Activated CD8-positive, alpha-beta memory T cell treated with anti-CD3 and anti-CD28 coated beads for 24 hours (primary cell): ENCODE measurements at places on chromosomes 6 and 20.

GRCh38 chr20:21219686-21220085 lies 83.4 kb upstream of the XRN2 start:
- no peak for DNase-seq

DNA sequence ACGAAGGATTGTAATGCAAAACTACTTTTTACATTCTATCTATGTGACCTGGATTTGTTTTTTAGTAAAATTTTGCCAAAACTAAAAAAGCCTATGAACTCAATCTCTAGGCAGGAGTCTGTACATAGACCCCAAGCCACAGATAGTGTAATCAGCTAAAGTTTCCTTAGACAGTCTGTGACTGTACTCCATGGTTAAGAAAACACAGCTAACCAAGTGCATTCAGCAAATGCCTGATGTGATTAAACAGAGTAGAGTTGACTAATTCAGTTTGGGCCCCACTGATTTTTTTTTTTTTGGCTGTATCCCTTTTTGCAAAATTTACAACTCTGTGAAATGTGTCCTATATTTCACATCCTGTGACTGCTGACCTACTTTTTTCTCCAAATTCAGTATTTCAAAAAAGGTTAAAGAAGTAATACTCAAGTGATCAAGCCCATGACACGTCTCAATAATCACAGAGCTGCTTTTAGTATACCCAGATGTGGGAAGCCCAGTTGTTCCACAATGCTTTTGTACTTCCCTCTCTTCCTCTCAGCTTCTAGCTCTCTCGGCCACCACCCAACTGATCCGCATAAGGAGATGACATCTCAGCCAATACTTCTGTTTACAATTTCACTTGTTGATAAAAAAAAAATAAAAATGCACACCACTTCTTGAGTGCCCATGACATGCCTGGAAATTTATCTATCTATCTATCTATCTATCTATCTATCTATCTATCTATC lies 108.8 kb upstream of the TBX18 start:
- DNase-seq, result no peak

DNA sequence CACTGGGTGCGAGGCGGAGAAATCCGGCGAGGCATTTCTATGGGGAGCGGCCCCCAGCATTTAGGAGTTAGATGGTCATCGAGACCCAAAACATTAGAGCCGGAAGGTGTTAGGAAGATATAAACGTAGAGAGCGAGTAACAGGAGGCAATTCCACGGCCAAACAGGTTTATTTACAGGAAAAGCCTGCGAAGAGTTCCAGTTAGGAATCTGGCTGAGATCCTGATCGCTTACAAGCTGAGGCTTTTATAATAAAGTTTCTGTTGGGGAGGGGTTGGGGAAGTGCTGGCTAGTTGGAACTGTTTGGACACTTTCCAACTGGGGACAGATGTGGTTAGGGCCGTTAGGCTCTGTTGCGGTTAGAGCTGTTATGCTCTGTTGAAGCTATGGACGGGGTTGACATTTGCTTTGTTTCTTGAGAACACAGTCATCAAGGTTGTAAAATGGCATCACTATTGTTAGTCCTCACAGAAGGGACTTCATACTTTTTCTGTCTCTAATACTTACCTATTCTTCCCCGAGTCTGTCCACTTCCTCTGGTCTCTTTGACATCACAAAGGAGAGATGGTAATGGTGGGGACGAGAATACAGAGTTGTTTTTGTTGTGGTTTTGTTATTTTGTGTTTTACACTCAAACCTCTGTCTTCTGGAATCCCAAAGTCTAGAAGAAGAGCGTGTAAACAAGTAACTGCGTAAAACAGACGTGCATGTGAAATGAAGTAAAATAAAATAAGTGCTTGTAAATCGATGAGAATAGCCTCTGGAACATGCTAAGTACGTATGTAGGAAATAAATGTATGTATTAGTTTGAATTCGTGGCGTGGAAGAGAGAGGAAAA lies 554 bp upstream of the ZSCAN31 start:
- DNase-seq, result peak; percentile 60

GRCh38 chr20:47456952-47457724 lies 44.5 kb upstream of the NCOA3 start:
- DNase-seq, result no peak

DNA sequence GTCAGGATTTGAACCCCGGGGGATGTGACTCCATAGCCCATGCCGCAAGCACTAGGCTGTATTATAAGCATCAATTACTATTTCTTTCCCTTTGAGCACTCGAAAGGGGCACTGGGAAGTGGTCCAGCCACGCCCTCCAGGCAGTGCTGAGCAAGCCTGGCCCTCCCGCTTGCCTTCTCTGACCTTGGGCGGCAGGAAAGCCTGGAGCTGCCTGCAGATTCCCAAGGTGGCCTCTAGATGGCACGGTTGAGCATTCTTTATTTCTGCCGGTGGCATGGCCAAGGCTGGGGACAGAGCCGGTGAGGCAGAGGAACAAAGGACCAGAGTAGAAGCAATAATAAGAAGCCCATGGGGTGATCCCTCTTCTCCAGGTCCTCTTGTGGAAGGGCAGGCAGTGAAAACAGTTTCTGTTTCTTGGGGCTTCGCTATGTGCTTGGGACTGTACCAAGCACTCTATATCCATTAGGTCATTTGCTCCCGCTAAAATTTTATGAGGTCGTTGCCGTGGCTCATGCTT lies 32.0 kb downstream of the ARHGAP40 start:
- DNase-seq, result peak; percentile 84

GRCh38 chr6:68473433-68474210 lies 161.5 kb upstream of the ADGRB3 start:
- no peak for DNase-seq

- DNase-seq, result no peak
These were observed 110.9 kb downstream of the EYA4 start for GRCh38 chr6:133352046-133352445.

DNA sequence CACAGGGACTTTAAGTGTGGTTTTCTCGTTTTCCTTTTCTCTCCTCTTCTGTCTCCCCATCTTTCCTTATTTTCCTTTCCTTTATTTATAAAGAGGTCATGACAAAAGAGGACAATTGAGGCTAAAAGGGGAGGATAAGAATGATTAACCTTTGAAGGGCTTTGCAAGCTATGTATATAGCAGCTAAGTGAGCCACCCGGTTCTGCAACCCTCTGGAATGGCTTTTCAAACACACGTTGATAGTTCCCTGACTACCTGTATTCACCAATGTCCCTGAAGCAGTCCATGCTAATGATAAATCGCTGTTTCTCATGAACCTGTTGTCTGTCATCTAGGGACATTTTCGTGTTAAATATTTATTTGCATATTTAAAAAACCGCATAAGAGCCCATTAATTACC lies 124.4 kb upstream of the RALGAPA2 start:
- no peak for DNase-seq

DNA sequence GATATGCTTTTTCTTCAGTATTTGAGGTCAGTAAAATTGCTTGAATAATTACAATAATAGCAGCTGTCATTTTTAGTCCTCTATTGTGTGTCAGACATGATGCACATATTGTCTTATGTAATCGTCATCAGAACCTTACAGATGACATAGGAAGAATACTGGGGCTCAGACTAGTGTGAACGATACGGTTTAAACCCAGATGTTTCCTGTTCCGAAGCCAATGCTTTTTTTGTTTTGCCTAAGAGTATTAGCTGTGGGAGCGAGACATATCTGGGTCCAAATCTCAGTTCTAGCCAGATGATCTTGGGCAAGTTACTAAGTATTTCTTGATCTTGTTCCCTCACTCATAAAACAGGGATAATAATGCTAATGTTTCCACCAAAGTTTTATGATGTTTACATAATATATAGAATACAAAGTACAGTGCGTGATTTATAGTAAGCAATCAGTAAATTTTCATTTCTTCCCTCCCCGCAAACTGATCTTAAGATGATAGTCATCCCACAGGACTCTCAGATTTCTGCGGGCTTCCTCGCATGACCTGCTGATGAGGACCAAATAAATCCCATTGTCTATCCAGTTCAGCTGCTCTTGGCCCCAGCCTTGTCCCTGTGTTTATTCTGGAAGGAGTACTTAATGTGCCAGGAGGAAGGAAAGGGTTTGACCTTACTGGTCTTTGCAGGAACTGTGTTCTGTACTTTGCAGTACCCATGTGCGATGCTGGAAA lies 98.2 kb downstream of the CAP2 start:
- DNase-seq, result no peak

GRCh38 chr6:11323666-11324452 lies 91.4 kb upstream of the NEDD9 start:
- DNase-seq, result no peak

DNA sequence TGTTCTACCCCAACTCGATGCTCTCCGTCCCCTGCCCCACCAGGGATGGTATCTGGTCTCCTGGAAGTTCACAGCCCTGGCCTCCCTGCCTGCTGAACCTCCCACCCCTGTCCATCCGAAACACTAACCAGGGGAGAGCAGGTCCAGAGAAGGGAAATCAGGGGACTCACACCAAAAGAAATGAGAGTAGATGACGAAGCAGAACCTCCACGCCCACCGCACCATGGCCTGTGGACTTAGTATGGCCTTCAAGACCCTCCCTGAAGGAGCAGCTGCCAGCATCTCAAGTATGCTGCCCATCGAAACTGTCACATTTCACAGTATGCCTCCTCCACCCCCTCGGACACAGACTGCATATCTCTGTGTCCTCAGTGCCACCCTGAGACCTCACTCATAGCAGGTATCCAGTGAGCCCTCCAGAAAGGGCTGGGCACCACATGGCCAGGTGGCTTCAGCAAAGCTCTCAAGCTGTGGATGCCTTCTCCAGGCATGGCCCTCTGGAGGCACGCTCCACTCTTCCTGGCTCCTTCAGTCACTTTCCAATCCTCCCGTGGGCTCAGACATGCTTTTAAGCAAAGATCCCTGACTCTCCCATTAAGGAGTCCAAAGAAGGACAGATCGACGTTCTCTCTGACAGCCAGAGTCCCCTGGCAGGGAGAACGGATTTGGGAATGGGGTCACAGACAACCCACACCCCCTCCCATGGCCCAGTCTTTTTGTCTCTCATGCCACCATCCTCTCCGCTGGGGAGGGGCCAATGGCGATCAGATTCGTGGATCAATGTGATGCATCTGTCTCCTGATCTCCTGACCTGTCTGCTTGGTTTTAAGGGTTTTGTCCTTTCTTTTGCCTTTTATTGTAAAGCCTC lies 158.4 kb downstream of the ANKRD60 start:
- peak; percentile 26 for DNase-seq

DNA sequence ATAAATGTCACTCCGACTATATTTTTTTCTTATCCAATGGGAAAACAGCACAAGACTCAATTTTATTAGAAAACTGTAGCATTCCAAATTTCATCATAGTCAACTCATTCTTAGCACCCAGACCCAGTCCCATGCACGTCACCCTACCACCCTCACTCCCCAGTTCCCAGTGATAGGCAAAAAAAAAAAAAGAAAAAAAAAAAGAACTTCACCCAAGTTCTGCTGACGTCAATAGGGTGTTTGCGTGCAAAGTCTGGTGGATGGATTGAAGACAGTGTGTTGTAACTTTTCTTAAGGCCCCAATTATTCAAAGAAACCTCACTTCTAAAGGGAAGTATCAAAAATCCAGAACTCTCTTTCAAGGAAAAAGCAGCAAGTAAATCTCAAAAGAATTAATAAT lies 213.9 kb upstream of the PRDM1 start:
- DNase-seq, result no peak
